ENCODE measurements at places on chromosomes 12 and 14.

GRCh38 chr14:101770183-101770582, 8.7 kb downstream of the PPP2R5C start:
- DNase-seq, result no peak

DNA sequence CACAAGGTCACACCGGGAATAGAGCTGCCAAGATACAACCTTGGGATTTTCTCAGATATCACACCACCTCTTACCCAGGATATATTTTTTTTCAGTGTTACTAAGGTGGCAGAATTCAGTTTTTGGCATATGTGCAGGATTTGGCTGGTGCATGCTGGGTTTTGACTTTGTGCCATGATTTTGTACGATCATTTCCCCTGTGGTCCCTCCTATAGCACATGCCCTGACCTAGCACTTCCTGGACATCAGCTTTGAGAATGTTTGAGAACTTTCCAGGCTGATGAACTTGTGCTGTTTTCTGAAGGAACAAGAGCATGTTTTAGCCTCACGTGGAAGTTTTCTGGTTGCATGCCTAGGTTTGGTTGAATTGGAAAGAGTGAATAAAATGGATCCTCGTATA, 11.0 kb upstream of the TBPL2 start:
- no peak for DNase-seq

GRCh38 chr12:8894378-8894777, 19.9 kb upstream of the PHC1 start:
- DNase-seq, result no peak

GRCh38 chr12:6212086-6212485, 11.9 kb downstream of the CD9 start:
- no peak for DNase-seq

GRCh38 chr14:24432259-24433131, 2.7 kb downstream of the KHNYN start:
- no peak for DNase-seq

- DNase-seq, result no peak
These were observed 2.6 kb downstream of the HOXC13 start for GRCh38 chr12:53941187-53941586.
